Large intestine (tissue), 12 donors: ENCODE measurements at places on chromosomes 13 and 19. TPM values are rescaled to one million over a fixed set of nuclear protein-coding genes. Genes with fewer than 3 reads are reported as not detected.

Gene NUCB1
- 237 TPM for polyA plus RNA-seq

- no peak for DNase-seq
These were observed 31.2 kb downstream of the C13orf46 start for GRCh38 chr13:113942591-113943103.

Gene ALG11
- polyA plus RNA-seq: 27.1 TPM

DNA sequence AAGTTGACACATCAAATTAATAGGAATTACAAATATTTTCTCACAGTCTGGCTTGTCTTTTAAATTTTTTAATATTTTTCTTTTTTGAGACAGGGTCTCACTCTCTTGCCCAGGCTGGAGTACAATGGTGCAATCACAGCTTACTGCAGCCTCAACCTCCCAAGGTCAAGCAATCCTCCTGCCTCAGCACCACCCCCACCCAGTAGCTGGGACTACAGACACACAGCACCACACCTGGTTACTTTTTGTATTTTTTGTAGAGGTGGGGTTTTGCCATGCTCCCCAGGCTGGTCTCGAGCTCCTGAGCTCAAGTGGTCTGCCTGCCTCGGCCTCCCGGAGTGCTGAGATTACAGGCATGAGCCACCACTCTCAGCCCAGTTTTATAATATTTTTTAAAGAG, 72.0 kb downstream of the SPATA13 start:
- no peak for DNase-seq

DNA sequence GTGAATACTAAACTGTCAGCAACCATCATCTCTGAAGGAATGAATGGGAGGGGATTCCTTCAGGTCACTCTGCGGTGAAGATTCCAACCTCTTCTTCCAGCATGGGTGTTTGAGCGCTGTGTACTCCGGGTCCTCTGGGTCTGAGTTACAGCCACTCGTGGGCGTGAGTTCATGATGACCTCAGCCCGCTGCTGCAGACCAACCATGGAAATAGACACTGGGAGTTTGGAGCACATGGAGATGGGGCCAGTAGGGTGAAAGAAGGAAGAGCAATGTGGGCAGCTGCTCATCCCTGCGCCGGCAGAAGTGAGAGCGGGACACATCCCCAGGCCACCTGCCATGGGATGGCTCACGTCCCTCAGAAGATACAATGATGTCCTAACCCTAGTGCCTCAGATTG, 16.8 kb upstream of the RAB20 start:
- no peak for DNase-seq

Gene ZNF439
- 8.6 TPM for polyA plus RNA-seq
